Inflammatory macrophage (primary cell): ENCODE measurements at places on chromosomes 5 and 9.

GRCh38 chr5:176515396-176515795 is 21.8 kb downstream of the RNF44 start:
- DNase-seq = no peak

DNA sequence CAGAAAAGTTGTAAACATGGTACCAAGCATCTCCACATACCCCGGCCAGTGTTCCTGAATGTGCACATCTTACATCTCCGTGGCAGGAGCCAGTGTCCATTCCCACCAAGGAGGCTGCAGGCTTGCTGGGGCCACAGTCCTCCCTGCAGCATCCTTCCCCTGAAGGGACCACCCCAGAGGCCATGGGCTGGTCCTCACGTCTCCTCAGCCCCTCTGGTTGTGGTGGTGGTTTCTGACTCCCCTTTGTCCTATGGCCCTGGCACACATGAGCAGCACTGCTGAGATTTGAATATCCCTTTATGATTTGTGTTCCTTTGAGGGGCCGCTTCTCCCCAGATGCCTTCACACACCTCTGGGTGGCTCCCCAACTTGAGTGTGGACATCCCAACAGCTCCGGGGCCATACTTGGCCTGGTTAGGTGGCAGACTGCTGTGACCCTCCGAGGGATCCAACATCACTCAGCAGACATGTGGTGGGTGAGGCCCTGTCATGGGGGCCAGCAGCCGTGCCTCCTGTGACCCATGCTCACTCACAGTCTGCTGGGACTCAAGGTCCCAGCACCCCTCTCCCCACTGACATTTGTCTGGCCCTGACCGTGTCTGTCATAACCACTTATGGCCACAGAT is 14.3 kb downstream of the PHF2 start:
- DNase-seq = no peak

DNA sequence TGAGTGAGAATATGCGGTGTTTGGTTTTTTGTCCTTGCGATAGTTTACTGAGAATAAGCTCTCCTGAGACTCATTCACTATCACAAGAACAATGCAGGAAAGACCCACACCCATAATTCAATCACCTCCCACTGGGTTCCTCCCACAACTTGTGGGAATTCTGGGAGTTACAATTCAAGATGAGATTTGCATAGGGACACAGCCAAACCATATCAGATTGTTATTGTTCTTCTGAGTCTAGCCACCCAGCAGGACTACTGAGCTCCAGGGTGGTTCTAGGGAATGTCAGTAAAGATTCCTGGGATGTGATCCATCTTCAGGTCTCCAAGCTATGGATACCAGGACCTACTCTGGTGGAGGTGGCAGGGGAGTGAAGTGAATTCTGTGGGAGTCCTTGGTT is 2075.1 kb upstream of the CDH9 start:
- no peak for DNase-seq

- DNase-seq = no peak
These were observed 42.1 kb upstream of the CDH18 start for GRCh38 chr5:20030125-20030524.

GRCh38 chr5:58786035-58786434 is 203.2 kb downstream of the RAB3C start:
- no peak for DNase-seq

DNA sequence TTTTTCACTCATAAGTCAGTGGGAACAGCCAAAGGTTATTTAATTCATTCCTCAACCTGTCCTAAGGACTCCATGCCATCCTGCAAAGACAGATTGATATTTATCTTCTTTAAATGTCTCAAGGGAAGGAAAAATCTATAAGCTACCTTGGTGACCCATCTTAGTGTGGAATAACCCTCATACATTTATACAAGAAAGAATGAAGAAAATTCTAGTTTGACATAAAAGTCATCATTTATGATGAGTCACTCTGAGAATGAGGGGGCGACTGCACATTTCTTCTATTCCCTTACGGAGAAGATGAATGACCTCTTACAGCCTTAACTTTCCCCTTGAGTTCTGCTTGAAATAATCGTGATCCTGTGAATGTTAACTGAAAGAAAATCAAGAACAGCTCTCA is 26.8 kb upstream of the NUDT12 start:
- no peak for DNase-seq

GRCh38 chr5:103333376-103333775 is 74.8 kb downstream of the MACIR start:
- DNase-seq = no peak

DNA sequence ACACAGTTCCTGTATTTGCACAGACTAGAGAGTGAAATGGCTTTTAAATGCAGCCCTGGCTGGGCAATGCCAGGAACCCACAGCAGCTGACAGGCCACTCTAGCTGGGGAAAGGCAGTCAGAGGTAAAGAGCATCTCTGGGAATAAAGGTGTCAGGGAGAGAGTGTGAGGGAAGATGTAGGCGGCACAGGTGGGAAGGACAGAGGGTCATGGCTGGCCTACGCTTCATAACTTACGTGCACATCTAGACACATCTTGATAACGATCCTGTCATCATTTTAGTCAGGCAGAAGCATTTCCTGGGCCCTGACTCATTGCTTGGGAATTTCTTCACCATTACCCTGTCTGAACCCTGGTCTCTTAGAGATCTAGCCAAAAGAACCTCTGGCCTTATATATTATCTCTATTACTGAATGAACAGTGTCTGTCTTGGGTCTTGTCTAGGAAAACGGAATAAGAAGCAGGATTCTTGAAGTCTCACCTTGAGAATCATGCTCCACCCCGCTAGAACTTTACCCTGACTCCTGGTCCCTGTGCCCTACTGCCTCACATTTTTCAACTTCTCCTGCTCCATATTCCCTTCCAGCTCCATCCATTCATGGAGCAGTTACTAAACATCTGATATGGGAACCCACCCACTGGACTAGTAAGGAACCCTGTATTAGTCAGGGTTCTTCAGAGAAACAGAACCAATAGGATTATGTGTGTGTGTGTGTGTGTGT is 106.4 kb upstream of the ELL2 start:
- peak; percentile 17 for DNase-seq

GRCh38 chr9:112764837-112765236 is 14.3 kb downstream of the SNX30 start:
- no peak for DNase-seq

- DNase-seq = no peak
These were observed 79.5 kb downstream of the RFX3 start for GRCh38 chr9:3446313-3446712.

GRCh38 chr5:141746395-141746794 is 64.4 kb upstream of the ARAP3 start:
- no peak for DNase-seq

DNA sequence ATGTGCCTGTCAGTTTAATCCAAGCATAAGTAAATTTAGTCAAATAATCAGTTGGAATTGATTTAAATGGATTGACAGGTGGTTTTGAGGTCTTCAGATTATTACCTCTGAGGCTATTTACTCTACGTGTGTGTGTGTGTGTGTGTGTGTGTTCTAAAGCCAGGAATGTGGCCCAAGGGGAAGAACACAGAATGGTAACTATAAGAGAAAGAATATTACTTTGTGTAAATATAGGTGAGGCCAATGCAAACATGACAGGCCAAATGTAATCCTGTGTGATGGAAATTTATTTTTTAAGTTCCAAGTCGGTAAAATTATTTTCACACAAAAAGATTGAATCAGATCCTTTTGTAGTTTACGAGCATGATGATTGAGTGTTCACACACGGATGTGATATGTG is 390.0 kb downstream of the PLK2 start:
- no peak for DNase-seq

- DNase-seq = peak; percentile 63
These were observed 42.9 kb upstream of the SUB1 start for GRCh38 chr5:32542216-32543059.

DNA sequence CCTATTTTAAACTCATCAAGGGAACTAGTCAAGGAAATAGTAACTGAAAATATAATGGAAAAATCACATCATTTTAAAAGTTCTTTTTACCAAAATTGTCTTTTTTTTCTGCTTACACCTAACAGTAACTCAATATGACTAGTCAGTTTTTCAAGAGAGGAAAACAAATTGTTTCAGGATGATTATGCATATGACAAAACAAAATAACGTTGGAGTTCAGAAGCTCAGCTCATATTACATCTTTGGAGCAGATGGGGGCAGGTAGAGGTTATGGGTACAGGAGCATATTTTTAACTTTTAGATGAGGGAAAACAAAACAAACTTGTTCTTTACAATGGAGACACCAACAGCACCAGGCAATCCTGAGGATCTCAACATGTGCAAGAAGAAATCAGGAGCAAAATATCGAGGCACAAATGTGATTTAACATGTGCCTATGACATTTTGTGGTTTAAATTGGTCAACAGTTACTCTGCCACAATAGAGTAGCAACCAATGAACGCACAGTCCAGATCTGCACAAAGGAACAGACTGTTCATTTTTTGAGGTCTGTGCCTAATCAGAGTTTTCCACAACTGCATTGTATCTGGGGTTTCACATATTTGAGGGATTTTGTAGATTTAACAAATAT is 659.0 kb downstream of the ANXA1 start:
- DNase-seq = no peak

DNA sequence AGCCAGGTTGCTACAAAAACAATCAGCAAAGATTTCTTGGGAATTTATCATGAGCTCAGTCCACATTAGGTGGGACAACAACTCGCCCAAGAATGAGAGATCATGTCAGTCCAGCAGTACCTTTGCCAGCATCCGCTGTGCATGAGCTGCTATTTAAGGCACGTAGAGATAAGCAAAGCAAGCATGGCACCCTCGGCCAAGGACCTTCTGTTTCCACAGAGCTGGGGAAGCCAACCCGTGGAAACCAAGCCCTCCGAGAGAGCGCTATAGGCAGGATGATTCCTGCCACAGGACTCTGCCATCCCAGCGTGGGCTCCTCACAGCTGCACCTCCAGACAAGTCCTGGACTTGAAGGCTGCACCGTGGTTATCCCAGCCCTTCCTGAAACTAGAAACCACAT is 189.5 kb upstream of the PPP1R26 start:
- no peak for DNase-seq

- no peak for DNase-seq
These were observed at the start of gene HEMGN for GRCh38 chr9:97938081-97938644. HEMGN (minus strand) TSS chr9:97938172; CDS start chr9:97938136, 36 bp downstream.

GRCh38 chr5:102956599-102956998 is 163.3 kb downstream of the GIN1 start:
- DNase-seq = no peak

DNA sequence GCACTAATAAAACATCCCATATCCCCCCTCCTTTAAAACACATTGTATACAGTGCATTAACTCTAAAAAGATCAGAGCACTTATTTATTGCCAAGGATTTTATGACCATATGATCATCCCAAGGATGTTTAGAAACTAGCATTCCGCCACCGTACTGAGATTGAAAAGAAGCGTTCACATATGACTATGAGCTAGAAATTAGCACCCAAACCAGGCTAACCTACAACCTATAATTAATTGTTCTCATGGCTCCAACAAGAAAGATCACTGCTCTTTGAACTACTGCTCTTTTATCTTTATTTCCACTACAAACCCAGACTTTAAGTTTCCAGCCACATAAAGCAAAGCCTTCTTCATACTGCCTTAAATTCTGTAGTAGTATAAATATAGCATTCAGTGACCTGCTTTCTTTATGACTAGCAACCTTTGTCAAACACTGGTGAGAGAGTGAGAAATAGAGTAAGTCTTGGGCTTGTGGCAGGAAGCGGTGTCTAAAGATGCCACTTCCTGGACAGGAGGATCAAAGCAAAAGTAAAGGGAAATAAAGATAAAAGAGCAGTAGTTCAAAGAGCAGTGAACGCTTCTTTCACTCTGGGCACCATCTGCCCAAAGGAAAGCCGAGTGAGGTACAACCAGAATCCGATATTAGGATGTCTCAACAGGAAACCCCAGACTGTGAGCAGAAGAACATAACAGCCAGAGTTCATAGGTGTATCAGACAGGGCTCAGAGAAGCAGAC is 151.1 kb upstream of the ERCC6L2 start:
- DNase-seq = no peak

- DNase-seq = peak; percentile 78
These were observed 18.0 kb upstream of the GABBR2 start for GRCh38 chr9:98726735-98727134.

DNA sequence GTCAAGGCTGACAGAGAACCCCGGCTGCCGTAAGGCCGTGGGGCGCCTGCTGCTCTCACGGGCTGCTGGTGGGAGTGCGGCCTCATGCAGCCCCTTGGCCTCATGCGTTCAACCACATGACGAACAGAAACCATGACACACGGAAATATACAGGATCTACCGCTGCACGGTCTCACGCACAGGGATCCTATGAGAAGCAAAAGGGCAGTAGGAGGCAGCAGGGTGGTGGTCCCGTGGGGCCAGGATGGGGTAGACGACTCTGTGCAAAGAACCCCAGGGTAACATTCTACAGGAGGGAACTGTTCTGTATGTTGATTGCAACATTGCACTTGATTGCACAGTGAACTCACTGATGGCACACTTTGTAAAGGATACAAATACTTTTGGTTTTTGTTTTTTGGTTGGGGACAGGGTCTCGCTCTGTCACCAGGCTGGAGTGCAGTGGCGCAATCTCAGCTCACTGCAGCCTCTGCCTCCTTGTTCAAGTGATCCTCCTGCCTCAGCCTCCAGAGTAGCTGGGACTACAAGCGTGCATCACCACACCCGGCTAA is 51.6 kb downstream of the NACC2 start:
- DNase-seq = peak; percentile 61

GRCh38 chr9:20224756-20225155 is 397.5 kb downstream of the MLLT3 start:
- DNase-seq = no peak

DNA sequence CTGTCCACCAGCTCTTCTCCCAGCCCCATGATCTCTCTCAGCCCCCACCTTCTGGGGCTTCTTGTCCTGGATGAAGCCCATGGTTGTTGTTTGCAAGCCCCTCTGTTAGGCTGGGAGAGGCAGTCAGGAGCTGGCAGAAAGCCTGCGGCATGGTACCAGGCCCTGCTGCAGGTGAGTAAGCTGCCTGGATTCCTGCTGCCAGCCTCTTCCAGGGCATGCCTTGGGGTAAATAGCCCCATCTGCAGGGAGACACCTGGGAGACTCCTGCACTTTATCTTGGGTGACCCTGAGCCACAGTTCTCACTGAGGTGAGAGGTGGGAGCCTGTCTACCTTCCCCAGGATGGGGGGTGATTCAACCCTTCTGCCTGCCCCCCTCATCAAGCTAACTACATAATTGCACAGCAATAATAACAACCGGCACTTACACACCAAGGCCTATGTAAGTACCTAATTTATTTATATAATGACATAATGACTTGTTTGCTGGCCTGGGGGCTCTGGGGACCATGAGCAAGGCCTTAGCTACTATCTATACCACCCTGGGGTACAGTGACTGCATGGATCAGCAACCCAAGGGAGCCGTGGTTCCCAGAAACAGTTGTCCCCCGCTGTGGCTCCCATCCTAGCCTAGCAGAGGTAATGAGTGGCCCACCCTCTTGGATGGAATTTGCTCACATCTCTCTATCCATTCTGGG is 116.0 kb downstream of the PSD2 start:
- no peak for DNase-seq

- DNase-seq = no peak
These were observed 679 bp downstream of the DOLK start for GRCh38 chr9:128946571-128947276.

DNA sequence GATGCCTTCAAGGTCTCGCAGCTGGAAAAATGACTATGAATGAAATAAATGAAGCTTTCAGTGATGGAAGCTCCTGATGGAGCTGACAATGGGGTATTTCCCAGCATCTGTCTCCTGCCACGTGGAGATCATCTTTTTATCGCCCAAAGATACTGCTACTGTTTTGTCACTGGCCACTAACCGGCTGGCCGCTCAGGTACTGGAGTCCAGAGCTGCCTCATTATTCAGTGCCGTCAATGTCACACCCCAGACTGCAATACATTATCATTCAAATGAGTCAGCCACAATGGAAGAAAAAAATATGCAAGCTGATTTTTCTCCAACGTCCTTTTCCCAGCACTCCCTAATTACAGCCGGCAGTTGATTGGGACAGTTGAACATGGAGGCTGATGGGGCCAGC is 280.4 kb downstream of the ZSWIM6 start:
- DNase-seq = no peak
